ENCODE measurements at places on chromosomes 11 and 22.

- no peak for DNase-seq
These were observed 82.3 kb downstream of the ABTB2 start for GRCh38 chr11:34275486-34275885.

DNA sequence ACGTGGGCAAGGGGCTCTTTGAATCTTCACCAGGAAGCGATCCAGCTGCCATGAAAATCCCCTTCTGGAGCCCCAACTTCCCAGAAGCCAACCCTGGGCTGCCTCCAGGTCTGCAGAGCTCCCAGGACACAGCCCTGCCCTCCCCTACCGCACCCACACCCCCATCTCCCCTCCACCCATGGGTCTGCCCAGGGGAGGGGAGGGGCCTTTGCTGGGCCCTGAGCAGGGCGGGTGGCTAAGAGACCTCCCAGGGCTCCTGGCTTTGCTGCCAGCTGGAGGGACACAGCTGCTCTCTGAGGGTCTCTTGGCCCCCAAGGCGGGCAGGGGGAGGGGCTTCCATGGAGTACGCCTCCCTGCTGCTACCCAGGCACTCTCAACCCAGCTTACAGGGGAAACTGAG, 64.1 kb downstream of the WNT7B start:
- DNase-seq, result no peak

GRCh38 chr11:124442442-124442841, 3.1 kb downstream of the OR8B8 start:
- DNase-seq, result no peak

- DNase-seq, result no peak
These were observed 720 bp upstream of the MED17 start for GRCh38 chr11:93783362-93783761.

DNA sequence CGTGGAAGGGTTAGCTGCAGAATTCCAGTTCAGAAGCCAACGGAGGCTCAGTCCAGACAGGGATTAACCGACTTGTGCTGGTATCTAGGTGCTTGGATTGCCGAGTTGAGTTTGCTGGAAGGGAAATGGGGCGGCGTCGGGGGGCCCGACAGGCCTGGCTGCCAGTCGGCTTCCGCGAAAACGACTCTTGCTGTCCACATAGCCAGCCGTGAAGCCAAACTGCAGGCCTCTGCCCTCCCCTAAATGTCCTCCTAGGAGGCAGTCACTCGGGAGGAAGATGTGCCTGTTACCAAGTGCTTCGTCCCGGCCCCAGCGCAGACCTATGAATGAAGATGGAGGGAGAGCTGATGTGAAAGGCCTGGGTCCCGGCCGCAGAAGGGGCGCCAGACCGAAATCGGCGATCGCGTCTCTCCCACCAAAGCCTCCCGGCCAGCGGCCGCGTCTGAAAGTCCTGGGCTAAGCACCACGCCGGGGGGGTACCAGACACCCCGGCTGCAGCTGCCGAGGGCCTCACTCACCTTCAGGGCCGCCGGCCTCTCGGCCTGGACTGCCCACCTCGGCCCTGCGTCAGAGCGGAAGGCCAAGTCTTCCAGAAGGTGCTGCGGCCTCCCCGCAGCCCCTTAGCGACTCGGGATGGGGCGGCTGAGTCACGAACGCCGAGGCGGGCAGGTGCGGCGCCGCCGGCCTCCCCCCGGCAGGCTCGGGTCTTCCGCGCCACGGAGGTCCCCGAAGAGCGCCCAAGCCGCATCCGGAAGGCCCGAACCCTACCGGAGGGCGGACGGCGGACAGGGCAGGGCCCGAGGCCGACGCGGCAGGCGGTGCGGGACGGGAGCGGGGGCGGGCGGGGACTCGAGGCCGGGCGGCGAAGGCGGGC, 7.5 kb downstream of the DPAGT1 start:
- no peak for DNase-seq

DNA sequence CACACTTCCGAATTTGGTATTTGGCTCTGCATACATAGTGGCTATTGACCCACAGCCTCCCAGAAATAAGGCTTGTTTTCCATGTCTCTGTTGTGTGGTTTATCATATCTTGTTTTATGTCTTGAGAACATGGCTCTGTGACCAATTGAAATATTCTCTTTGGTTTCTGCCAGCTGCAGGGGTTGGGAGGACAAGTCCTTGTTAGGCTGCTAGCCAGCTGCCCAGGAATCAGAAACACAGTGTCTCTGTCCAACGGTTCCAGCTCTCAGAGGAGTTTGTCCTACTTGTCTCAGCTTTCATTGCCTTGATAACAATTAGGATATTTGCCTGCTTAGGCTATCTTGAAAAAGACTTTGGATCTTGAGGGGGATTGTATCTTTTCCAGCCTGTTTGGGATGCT, 6.0 kb upstream of the SLC7A4 start:
- no peak for DNase-seq

DNA sequence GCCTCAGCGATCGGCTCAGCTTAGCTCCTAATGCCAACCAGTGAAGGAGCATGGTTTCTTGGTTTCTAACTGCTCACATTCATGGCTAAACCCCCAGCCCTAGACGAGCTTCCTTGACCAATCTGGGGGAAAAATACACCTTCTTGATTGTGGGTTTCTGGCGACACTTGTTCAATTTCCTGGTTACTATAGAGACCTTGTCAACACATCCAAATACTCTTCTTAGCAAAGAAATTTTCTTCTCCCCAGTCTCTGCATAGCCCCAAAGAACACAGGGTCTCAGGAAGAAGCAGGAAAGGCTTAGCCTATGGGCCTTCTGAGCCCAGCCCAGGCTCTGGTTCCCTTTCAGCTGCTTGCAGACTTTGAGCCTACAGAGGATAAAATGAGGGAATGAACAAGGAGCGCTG, 88.5 kb upstream of the SYT13 start:
- no peak for DNase-seq

DNA sequence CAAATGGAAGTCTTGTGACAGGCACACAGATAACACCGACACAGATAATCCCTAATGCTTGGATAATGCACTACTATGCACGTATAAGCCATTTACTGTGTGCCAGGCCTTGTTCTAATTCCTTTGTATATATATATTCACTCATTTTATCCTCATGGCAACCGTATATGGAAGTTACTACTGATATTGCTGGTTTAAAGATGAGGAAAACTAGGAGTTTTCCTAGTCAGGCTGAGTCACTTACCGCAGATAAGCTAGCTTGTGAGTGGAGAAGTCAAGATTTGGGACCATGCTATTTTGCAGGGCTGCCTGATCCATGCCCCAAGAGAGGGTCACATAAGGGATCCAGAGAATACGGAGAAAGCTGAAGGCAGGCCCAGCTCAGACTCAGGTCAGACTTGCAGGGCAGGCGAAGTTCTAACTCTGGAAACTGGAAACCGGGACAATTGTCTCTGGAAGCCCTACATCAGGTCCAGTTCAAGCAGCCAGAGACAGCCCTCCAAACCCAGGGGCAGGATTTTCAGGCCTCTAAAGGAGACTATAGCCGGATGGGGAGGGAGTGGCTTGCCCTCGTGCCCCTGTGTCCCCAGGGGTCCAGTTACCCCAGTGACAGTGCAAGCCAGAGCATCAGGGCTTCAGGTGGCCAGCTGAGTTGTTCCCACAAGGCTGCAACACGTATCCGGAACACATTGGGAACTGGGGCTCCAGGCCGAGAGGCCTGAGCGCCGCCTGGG, 534.8 kb downstream of the INSC start:
- no peak for DNase-seq

- no peak for DNase-seq
These were observed 34.2 kb upstream of the EHF start for GRCh38 chr11:34586488-34587281.

Data from fibroblast of skin of left biceps (primary cell).